Amniotic epithelial cell (primary cell): ENCODE measurements at places on chromosomes 5 and 9.

GRCh38 chr5:134248256-134248655, 22.4 kb upstream of the PPP2CA start:
- DNase-seq: peak; percentile 7

GRCh38 chr5:59559847-59560246, 333.7 kb downstream of the PDE4D start:
- DNase-seq: no peak

GRCh38 chr5:122465994-122466393, 154.0 kb downstream of the SNCAIP start:
- DNase-seq: no peak

DNA sequence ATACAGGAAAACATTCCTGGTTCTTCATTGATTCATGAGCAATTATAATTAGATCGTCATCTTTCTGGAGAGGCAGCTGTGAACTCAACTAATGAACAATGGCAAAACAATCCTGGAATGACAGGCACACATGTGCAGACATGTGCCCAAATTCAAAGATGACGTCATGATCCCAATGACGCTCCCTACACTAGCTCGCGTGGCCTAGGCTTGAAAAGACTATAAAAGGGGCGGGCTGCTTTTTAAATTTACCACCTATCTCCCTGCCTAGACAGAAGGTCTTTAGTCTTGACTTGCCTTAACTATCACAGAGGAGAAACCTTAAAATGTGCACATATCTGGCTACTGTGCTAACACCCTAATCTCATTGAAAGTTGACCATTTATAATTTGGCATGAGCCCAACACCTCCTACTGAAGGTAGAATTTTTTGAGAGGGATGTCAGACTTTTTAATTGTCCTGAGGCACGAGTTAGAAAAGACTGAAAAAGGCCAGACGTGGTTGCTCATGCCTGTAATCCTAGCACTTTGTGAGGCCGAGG, 88.2 kb downstream of the PRRT1B start:
- DNase-seq: no peak

GRCh38 chr5:61228691-61229280, 66.5 kb upstream of the SMIM15 start:
- DNase-seq: peak; percentile 16

DNA sequence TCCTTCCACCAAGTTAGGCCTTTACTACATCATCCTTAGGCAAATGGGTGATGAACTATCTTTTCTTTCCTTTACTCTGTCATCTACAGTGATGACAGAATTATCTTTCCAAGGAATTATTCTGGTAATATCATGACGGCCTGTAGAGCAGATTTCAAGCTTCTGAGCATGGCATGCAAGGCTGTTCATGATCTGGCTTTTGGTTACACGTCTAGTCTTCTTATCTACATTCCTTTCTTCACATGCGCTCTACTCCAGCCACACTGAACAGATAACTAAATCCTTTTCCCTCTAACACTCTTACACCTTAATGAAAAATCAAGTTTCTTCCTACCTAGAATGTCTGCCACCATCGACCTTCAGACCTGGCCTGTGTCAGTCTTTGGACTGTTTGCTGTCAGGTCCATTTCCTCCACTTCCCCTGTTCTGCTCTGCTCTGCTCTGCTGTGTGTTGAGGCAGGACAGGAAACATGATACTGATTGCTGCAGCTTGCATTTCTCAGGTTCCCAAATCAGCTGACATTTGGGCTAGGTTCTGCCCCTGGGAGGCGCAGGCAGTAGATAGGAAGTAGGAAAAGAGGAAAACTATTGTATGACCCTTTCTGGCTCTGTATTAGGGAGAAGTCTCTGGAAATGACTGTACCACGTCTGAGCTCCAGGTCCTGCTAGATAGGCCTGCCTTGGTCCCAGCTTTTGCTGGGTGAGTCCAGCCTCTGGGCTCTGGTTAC, 4.2 kb downstream of the SCGB3A2 start:
- peak; percentile 68 for DNase-seq

DNA sequence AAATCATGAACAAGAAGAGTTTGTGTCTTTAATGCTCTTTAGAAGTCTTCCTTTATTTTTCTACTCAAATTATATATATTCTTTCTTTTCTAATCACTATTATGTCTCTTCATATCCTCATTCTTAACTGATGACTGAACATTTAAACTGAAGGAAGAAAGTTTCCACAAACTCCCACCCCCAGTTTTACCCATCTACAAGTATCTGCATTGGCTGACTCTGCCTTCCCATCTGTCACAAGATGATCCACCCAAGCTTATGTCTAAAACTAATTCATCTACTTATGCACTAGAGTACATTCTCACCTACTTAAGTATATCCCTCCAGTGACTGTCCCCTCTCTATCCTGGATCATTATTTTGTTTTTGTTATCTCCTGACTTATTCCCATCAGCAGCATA, 344.5 kb downstream of the PRR16 start:
- DNase-seq: no peak

DNA sequence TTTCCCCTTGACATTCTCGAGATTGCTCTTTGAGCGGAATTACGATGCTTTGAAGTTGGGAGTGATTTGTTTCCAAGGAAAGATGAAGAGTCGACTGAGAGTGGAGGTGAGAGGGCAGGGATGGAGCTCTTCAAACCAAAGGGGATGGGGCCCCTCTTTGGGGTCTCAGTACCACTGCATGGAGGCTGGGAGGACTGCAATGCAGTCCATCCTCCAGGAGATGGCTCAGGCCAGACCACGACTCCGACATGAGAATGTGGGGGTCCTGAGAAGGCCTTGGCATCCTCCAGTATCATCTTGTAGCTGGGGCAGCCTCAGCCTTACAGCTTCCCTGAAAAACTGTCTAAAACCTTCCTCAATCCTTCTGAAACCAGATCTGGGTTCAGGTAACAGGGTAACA, 51.1 kb upstream of the CDKN2AIPNL start:
- no peak for DNase-seq

GRCh38 chr5:3925022-3925421, 329.4 kb downstream of the IRX1 start:
- no peak for DNase-seq

GRCh38 chr5:94191604-94192003, 426.8 kb downstream of the KIAA0825 start:
- no peak for DNase-seq

GRCh38 chr5:111976705-111977435, 219.9 kb upstream of the NREP start:
- no peak for DNase-seq

- DNase-seq: no peak
Measured at GRCh38 chr9:134965851-134966250, 48.1 kb upstream of the FCN1 start.

- no peak for DNase-seq
Measured at GRCh38 chr9:68975365-68976043, 38.4 kb downstream of the PRKACG start.

GRCh38 chr5:138601444-138601843, 26.2 kb upstream of the HSPA9 start:
- DNase-seq: peak; percentile 94

DNA sequence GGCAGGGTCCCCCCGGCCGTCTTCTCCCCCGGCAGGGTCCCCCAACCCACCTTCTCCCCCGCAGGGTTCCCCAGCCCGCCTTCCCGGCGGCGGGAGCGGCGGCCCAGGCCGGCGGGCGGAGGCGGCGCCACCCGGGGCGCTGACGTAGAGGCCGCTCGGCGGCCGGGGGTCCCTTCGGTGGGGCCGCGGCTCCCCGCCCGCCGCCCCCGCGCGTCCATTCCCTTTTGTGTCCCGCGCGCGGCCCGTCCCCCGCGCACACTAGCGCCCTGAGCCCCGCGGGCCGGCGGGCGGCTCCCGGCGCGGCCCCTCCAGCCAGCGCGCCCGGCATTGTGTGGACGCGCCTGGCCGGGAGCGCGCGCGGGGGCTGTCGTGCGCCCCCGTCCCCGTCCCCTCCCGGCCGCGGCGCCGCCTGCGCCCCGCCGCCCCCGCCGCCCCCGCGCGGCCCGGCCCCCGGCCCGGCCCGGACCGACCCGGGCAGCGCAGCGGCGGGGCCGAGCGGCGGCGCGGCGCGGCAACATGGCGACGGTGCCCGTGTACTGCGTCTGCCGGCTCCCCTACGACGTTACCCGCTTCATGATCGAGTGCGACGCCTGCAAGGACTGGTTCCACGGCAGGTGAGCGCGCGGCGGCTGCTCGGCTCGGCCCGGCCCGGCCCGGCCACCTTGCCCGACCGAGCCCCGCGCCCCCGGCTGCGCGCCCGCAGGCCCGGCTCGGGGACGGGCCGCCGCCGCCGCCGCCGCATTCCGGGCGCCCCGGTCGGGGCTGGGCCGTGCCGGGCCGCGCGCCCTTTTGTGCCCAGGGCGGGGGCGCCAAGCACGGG, at the start of gene PHF2:
Gene PHF2, plus strand, starts transcription at position 327 of the 820 bp plus-strand sequence. Its CDS starts 190 bp downstream, at position 517.
- DNase-seq: no peak

DNA sequence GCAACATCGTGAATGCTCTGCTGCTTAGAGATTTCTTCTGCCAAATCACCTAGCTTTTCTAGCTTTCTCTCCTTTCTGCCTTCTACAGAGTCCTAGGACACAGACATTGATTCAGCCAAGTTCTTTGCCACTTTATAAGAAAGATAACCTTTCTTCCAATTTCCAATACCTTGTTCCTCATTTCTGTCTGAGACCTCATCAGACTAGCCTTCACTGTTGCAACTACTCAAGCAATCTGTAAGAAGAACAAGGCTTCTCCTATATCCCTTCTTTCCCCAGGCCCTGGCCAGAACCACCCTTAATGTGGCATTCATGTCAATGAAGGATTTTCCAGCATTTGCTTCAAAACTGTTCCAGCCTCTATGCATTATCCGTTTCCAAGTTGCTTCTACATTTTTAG, 24.3 kb downstream of the FBXO10 start:
- DNase-seq: no peak

- no peak for DNase-seq
Measured at GRCh38 chr5:107680099-107680498, 9.4 kb upstream of the EFNA5 start.

GRCh38 chr9:7443541-7443940, 356.0 kb downstream of the DMAC1 start:
- no peak for DNase-seq

GRCh38 chr9:117156144-117156688, 258.6 kb downstream of the ASTN2 start:
- no peak for DNase-seq

DNA sequence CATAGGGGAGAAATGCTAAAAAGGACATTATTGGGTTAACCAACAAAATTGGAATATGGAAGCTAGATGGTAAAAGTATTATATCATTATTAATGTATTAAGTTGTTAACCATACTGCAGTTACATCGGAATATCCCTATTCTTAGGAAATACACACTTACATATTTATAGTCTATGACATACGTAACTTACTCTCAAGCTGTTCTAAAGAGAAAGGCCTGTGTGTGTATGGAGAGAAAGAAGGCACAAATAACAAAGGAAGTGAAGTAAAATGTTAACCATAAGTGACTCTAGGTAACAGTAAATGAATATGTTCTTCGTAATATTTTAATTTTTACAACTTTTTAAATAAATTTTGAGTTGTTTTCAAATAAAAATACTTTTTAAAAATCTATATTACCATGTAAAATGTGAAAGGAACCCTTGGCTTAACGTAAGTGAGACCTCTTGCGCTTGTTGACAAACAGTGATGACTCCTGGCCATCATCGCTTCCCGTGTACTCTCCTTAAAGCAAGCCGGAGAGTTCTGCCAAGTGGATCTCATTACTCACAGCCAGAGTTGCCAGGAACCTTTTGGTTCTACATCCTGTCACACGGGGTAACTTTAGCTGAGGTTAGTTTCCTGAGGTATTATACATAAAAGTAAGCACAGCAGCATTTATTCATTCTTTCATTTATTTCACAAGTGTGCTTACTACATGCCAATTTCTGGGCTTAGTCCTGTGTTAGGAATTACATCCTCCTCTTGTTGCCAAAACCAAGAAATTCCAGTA, 165.4 kb downstream of the EPB41L4A start:
- no peak for DNase-seq

DNA sequence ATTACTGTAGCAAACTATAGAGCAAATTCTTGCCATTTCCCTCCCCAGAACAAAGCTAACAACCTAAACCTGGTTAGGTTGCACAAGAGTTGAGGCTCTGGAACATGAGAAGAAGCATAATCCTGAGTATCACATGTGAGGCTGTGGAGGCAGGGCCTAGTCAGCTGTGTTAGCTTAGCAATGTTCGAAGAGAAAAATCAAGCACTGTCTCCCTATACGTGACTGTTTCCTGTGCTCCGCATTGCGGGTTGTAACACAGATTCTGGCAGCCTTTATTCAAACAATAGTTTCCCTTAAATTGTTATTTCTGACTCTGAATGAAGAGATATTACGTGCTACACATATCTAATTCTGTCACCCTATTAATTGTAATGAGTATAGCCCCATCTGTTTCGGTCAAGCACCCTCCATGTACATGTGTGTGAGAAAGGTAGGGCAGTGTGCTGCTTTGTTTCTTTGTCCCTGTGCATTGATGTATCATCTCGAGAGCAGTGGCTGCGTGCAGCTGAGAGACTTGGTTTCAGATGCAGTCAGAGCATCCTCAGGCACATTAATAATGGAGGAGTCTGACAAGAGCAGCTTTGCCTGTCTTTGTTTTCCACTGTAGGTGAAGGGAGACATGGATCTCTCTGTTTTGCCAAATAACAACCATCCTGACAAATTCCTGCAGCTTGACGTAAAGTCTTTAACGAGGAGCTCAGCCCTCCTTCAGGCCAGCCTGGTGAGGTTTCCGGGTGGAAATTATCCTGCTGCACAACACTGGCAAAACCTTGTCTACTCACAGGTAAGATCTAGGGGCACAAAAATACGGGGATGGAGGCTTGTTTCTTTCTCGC, at the start of gene MINAR2:
Gene MINAR2, plus strand, starts transcription at position 523 of the 836 bp plus-strand sequence. Its CDS starts 97 bp downstream, at position 620.
- DNase-seq: no peak

DNA sequence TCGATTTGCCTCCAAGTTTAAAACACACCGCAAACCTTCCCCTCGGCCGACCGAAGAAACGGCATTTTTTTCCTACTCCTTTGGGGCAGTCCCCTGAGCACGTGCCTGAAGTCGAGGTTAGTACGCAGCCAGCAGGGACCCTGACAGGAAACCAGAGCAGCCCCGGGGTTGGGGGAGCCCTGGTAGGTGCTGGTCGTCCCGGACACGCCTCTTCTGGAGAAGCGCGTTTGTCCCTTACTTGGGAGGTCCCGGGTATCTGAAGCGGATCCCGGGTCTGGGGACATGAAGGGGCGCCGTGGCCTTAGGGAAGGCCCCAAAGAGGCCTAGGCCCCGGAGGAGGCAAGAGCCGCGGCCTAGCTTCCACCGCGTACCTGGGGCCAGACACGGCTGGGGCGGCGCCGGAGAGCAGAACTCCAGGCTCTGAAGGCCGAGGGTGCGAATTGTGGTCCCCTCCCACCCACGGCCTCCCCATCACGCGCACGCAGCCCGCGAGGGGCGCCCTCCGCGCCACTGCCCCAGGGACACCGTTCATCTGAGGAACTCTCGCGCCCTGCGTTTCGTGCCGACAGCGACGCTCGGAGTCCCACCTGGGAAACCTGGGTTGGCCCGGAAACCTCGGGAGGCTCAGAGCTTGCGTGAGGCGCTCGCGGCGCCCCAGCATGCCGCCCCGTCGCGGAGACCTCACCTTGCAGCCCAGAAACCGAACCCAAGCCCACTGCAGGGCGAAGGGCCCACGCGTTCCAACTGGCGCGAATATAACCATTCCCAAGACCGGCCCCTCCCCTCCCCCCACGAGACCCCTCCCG, 10.4 kb downstream of the OTP start:
- no peak for DNase-seq

- DNase-seq: no peak
Measured at GRCh38 chr9:89481538-89481915, 16.4 kb downstream of the SEMA4D start.
